ENCODE measurements at places on chromosomes 7 and 10. TPM values are rescaled to one million over a fixed set of nuclear protein-coding genes. Genes with fewer than 3 reads are reported as not detected.

- H3K27ac ChIP-seq: no peak overlapping the region
- no peaks in the 10 kb centered on the region for H3K4me1 ChIP-seq
- H3K4me3 ChIP-seq: no peak overlapping the region
These were observed 7.4 kb downstream of the RASSF4 start for GRCh38 chr10:44966816-44967509.

DNA sequence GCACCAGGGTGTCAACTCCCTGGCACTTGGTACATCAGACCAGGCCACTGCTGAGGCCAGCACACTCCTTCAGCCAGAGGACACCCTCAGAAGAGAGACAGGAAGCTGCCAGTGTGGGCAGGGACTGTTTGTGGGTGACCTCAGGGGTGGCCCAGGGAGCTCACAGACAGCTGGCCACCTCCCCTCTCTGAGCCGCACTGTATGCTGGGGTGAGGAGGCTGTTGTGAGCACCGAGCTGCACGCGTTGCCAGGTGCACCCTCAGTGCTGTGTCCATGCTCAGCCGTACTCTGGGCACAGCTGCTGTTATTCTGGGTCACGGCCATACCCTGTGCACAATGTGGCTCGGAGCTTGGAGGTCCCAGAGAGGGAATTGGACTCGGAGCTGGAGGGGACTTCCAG, 61.5 kb upstream of the NANOS1 start:
- no peak overlapping the region for H3K4me3 ChIP-seq
- H3K4me1 ChIP-seq: no peaks in the 10 kb centered on the region
- no peaks in the 10 kb centered on the region for H3K36me3 ChIP-seq
- no peak overlapping the region for H3K27ac ChIP-seq
- DNase-seq: no peak

GRCh38 chr7:31857172-31857571, 170.2 kb downstream of the PPP1R17 start:
- no peak overlapping the region for H3K27ac ChIP-seq
- H3K27me3 ChIP-seq: no peaks in the 10 kb centered on the region
- H3K4me3 ChIP-seq: no peak overlapping the region
- no peaks in the 10 kb centered on the region for H3K4me1 ChIP-seq
- DNase-seq: no peak

- no peak for DNase-seq
- H3K27ac ChIP-seq: peak overlapping the region; percentile 60
- H3K36me3 ChIP-seq: no peaks in the 10 kb centered on the region
- no peaks in the 10 kb centered on the region for H3K4me1 ChIP-seq
- no peak overlapping the region for H3K4me3 ChIP-seq
These were observed 138.7 kb downstream of the NRP1 start for GRCh38 chr10:33195608-33196376.

SLC12A9 gene
- total RNA-seq: 9.0 TPM

IFIT5 gene
- total RNA-seq: 25.3 TPM

HYAL4 gene
- total RNA-seq: not detected

Measured in uterus (tissue), 4 donors.